ENCODE measurements at places on chromosomes 5 and 9.

- no peak for DNase-seq
Observed at GRCh38 chr9:101403516-101404285, 5.0 kb downstream of the ZNF189 start.

GRCh38 chr5:113178073-113178779 lies 201.6 kb downstream of the DCP2 start:
- DNase-seq: no peak

DNA sequence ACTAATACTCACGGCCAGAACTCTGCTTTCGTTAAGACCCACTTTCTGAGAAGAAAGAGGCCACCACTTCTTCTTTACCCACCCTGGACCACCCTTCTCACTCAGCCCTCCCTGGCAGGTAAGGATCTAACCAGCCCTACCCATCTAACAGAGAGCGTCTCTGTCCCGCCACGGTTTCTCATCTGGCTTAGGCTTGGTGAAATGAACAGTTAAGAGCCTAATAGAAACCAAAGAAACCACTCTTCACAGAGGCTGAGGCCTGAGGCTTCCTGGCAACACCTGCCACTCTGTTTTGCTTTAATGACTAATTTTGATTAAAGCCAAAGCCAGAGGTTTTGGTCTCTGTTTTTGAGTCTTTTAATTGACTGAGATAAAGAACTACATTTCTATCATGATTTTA lies 354.1 kb upstream of the SLC30A5 start:
- no peak for DNase-seq

GRCh38 chr9:136691316-136692184 lies 4.3 kb upstream of the AGPAT2 start:
- no peak for DNase-seq

GRCh38 chr9:34125681-34126206 lies 754 bp downstream of the DCAF12 start:
- DNase-seq: no peak

DNA sequence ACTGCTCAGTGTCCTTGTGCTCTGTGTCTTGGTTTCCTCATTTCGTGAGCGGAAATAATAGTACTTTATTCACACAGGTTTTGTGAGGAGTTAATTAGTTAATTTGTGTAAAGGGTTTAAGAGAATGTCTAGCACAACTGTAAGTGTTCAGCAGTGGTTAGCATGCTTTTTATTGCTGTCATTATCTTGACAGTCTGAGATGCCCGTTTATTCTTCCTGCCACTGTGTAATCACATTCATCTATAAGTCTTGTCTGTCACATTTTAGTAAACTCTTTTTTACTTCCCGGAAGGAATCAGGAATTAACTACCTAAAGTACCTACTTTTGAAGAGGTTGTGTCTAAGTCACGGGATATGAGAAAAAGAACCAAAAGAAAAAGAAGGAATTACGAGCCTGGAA lies 38.0 kb downstream of the IQGAP2 start:
- DNase-seq: no peak

- DNase-seq: no peak
Observed at GRCh38 chr9:130587921-130588320, 8.5 kb downstream of the FUBP3 start.

GRCh38 chr5:76960004-76960625 lies 7.3 kb downstream of the CRHBP start:
- no peak for DNase-seq

GRCh38 chr5:40134883-40135520 lies 544.7 kb upstream of the PTGER4 start:
- no peak for DNase-seq

DNA sequence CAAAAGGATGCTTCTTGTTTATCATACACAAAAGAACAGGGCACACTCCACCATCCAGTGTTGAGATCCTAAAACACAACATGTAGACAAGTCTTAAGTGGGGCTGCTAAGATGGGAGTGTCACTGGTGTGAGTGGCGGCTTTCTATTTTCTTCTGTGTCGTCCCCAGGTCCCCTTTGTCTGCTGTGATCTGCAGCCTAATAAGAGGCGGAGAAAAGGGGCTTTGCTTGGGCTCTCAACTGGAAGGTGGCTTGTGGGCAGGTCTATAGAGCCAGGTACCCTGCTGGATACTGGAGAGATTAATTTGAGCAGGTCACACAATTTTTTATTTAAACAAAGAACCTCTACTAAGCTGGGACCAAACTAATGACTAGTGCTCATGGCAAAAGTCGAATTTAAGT lies 126.1 kb upstream of the SAP30L start:
- no peak for DNase-seq

- DNase-seq: no peak
Observed at GRCh38 chr9:14307989-14308852, 5.7 kb downstream of the NFIB start.

DNA sequence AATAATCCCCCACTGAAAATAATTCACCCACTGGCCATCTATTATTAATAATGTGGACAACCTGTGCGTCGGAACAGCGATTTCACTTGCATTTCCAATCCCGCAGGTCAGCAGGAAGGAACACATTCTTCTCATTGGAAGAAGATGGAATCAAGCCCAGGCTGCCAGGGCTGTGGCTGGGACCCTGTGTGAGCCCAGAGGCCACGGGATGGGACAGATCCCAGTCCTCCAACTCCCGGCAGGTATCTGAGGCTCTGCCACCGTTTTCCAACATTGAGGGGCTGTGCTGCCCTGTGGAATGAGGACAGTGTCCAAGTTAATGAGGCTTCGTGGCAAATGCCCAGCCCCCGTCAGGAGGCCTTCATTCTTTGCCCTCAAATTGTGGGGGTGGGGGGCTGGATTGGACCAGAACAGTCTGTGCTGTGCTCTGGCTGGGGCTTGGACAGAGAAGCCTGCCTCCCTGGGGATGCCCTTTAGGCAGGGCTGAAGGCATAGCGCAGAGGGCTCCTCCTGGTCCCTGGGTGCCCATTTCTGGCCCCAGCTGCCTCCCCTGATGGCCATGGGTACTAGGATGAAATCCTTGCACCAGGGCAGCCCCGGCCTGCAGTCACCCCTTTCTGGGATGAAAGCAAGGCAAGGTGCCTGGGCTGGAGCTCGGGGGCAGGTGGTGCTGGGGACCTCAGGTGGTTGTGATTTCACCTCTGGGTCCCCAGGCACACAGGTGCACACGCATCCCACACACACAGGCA lies 195.0 kb upstream of the PPP1R26 start:
- no peak for DNase-seq

DNA sequence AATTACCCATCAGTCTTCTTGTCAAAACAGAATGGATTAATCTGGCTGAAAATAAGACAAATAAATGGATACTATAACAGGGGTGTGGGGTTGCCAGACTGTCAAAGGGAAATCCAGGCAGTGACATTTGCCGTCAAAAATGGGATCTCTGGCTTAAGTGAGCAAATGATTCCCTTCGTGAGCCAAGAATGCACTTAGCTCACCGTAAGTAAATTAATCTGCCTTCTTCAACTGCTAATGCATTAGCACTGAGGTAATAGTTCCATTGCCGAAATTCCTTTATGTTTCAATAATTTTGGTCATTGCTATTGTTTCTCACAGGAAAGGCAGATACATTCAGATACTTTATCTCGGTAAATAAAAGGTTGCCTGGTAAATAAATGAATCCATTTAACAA lies 377.8 kb downstream of the KIAA0825 start:
- DNase-seq: no peak

- DNase-seq: no peak
Observed at GRCh38 chr5:150670948-150671310, 9.9 kb downstream of the MYOZ3 start.

DNA sequence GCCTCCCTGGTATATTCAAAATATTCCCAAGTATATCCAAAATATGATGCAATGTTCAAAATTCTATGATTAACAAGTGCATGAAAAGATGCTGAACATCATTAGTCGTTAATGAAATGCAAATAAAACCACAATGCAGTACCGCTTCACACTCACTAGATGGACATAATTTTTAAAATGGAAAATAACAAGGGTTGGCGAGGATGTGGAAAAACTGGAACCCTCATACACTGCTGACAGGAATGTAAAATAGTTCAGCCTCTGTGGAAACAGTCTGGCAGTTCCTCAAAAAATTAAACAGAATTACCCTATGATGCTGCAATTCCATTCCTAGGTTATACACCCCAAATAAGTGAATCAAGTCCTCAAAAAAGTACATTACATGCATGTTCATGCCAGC lies 36.1 kb upstream of the MYOT start:
- no peak for DNase-seq

- DNase-seq: no peak
Observed at GRCh38 chr5:72555871-72556270, 48.7 kb upstream of the ZNF366 start.

- no peak for DNase-seq
Observed at GRCh38 chr9:126302730-126303129, 23.9 kb upstream of the MVB12B start.

DNA sequence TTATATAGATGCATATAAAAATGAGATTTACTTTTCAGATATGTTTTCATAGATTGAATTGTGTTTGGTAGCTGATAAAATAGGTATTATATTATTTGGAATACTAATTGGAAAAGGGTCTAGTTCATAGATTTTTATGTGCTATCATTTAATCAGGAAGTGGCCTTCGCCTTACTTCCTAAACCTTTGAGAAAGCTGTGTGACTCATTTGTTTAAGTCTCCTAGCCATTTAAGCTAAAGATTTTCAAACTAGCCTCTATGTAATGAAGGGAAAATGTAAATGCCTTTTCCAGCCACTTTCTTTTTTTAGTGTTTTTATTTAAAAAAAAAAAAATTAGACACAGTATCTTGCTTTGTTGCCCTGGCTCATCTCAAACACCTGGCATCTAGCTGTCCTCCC lies 97.5 kb downstream of the DMXL1 start:
- DNase-seq: no peak

- DNase-seq: no peak
Observed at GRCh38 chr5:149360272-149360671, 2.4 kb downstream of the PCYOX1L start.

DNA sequence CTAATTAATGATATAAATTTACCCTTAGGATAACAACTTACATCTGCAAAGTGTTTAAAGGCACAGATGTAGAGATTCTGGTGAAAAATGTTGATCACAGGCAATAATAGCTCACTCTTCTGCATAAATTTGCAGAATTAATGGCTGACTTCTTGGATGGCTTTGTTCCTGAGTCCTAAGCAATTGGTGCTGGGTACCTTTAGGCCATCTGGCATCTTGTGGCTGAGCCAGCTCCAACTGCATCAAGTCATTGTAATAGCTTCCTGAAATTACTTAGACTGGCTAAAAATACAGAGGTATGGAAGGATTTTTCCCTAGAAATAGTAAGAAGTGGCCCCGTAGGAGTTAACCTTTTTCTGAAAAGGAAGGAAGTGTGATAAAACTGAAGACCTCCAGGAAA lies 118.3 kb upstream of the MINAR2 start:
- no peak for DNase-seq

DNA sequence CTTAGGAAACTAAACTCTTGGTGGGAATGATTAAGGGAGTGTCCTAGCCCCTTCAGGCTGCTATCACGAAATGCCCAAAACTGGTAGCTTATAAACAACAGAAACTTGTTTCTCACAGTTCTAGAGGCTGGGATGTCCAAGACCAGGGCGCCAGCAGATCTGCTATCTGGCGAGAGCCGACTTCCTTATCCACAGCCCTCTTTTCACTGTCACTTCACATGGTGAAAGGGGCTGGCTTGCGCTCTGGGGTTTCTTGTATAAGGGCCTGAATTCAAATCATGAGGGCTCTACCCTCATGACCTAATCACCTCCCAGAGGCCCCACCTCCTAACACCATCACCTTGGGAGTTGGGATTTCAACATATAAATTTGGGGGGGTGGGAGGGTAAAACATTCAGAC lies 49.1 kb downstream of the IPPK start:
- DNase-seq: no peak

DNA sequence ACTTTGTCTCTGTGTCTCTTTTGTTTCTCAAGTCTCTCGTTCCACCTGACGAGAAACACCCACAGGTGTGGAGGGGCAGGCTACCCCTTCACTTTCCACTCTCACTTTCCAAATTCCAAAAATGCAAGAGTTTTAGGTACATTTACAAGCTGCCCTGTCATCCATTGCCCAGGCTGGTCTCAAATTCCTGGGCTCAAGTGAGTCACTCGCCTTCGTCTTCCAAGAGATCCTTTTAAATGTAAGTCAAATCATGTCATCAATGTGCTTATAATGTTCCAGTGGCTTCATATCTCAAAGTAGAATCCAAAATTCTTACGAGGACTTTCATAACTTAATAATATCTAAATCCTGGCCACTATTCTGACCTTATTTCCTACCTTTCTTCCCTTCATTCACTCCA lies 20.4 kb upstream of the UGCG start:
- no peak for DNase-seq

DNA sequence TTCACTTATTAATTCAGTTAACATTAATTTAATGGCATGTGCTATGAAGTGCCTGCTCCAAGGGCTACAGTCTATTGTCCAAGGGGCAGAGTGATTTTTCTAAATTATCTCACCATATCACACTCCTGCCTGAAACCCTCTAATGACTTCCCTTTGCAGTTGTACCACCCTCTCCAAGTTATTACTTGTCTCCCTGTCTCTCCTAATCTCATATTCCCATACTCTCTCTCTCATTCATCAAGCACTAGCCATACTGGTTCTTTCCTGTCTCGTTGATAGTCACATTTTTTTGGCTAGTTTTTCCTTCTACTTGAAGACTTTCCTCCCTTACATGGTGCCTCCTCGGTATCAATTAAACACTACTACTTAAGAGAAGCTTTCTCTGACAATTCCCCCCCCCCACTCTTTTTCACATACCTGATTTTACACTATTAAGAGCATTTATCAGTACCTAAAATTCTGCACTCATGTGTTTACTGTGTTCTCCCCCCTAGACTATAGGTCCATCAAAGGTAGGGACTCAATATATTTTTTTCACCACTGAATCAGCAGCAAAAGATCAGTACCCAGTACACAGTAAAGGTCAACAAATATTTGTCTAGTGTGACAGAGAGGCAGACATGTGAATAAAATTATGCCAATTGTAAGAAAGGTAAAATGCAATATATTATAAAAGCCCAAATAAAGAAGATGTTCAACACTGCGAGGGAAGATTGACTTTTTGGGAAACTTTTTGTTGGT lies 19.0 kb downstream of the RICTOR start:
- no peak for DNase-seq

Measured in stimulated activated CD4-positive, alpha-beta T cell treated with anti-CD3 and anti-CD28 coated beads, Interleukin-1b, Interleukin-23, amount 100 ng/mL, for 4 hours (primary cell).